ENCODE measurements at places on chromosomes 3 and 15.

- DNase-seq, result no peak
Measured at GRCh38 chr15:88656760-88657221, 18.0 kb downstream of the ISG20 start.

DNA sequence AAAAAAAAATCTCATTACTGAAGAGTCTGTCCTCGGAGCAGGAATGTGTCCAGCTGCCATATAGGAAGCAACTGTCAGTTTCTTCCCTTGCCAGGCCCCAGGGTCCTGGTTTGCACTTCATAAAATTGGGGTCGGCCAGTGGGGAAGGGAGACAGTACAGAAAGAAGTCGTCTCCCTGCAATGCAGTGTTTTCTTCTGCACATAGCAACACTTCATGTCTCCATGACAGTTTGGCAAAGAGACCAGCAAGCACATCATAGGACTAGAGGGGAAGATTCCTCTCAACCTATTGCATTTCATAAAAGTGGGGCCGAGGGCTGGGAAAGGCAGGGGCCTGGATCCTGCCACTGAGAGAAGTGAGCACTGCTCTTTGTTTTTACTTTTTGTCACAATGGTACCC is 138.2 kb upstream of the HACD2 start:
- no peak for DNase-seq

DNA sequence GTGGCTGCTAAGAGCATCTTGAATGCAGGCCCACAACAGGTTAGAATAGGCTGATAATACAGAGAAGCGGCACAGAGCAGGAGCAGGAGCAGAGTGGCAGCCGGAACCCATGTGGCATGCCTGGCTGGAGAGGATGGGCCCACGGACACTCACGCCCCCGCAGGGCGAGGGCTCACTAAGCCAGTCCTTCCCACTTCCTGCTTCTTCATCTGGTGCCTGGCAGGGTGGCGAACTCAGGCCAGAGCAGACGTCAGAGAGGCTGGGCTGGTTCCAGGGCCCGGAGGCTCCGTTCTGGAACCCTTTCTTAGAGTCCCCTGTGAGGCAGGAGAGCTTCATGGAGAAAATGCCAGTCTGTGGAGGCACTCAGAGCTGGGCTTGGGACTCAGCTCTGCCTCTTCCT is 195.1 kb downstream of the NTRK3 start:
- no peak for DNase-seq

GRCh38 chr3:54891540-54891897 is 36.3 kb downstream of the LRTM1 start:
- DNase-seq, result peak; percentile 80

GRCh38 chr3:63051920-63052319 is 176.7 kb upstream of the CADPS start:
- DNase-seq, result no peak

Measured in left lung (tissue), 14 donors.